Uterus (tissue), 4 donors: ENCODE measurements at places on chromosomes 7 and 10. TPM values are rescaled to one million over a fixed set of nuclear protein-coding genes. Genes with fewer than 3 reads are reported as not detected.

NFE2L3 gene
- total RNA-seq, result 3.6 TPM

BAG3 gene
- total RNA-seq, result 6.6 TPM

PPP1R17 gene
- total RNA-seq, result not detected

LRRD1 gene
- not detected for total RNA-seq

DGKI gene
- total RNA-seq, result 8.5 TPM

TMEM196 gene
- total RNA-seq, result not detected

GATA3 gene
- total RNA-seq, result not detected

NODAL gene
- not detected for total RNA-seq

ADAMTS14 gene
- not detected for total RNA-seq

ELMO1 gene
- 63.0 TPM for total RNA-seq

HOXA5 gene
- 14.8 TPM for total RNA-seq

CPVL gene
- 10.5 TPM for total RNA-seq

MEOX2 gene
- 0.51 TPM for total RNA-seq

STEAP4 gene
- total RNA-seq, result 24.6 TPM

ANKIB1 gene
- 42.1 TPM for total RNA-seq

NPC1L1 gene
- total RNA-seq, result not detected

FAM25C gene
- not detected for total RNA-seq

NUTM2D gene
- 0.26 TPM for total RNA-seq

CNTNAP2 gene
- not detected for total RNA-seq

CCNY gene
- total RNA-seq, result 31.0 TPM

TSPAN15 gene
- 58.1 TPM for total RNA-seq

ACTL6B gene
- total RNA-seq, result not detected

ZNF488 gene
- not detected for total RNA-seq

NAT16 gene
- not detected for total RNA-seq

GPNMB gene
- total RNA-seq, result 121 TPM

CCDC172 gene
- total RNA-seq, result not detected

VWA2 gene
- total RNA-seq, result 22.6 TPM

ODAD2 gene
- 2.4 TPM for total RNA-seq

CDH23 gene
- 8.5 TPM for total RNA-seq

LBX1 gene
- not detected for total RNA-seq

RSBN1L gene
- total RNA-seq, result 55.7 TPM

HIP1 gene
- total RNA-seq, result 27.0 TPM

SUN3 gene
- not detected for total RNA-seq

GPR85 gene
- not detected for total RNA-seq

KIFBP gene
- 23.4 TPM for total RNA-seq

COL13A1 gene
- 2.1 TPM for total RNA-seq

MUC3A gene
- total RNA-seq, result not detected

PLPP4 gene
- total RNA-seq, result 0.55 TPM

ANKRD22 gene
- total RNA-seq, result 0.48 TPM

GJD4 gene
- total RNA-seq, result not detected

RNF148 gene
- total RNA-seq, result 4.9 TPM

LGI1 gene
- total RNA-seq, result not detected

CYP3A7 gene
- not detected for total RNA-seq

ATOH7 gene
- total RNA-seq, result not detected

MBLAC1 gene
- 4.7 TPM for total RNA-seq

RELN gene
- 47.4 TPM for total RNA-seq

HPSE2 gene
- total RNA-seq, result 7.0 TPM

PLEKHS1 gene
- 0.14 TPM for total RNA-seq

ITIH5 gene
- 32.9 TPM for total RNA-seq

IL6 gene
- 2.6 TPM for total RNA-seq

SOSTDC1 gene
- 14.2 TPM for total RNA-seq

TEX47 gene
- not detected for total RNA-seq

WDR91 gene
- 14.9 TPM for total RNA-seq

CPA2 gene
- total RNA-seq, result not detected
